NCI-H187 treated with DMSO at 0.1 percent for 48 hours (cell line): ENCODE measurements at places on chromosomes 1 and 21.
A peak's percentile ranks its signal among the peaks of the same experiment; 100 is the strongest.

- no peak for DNase-seq
Observed at GRCh38 chr21:34969423-34970166, 79.5 kb downstream of the RUNX1 start.

GRCh38 chr1:147822292-147822691 is 61.9 kb upstream of the GJA5 start:
- DNase-seq, result no peak

DNA sequence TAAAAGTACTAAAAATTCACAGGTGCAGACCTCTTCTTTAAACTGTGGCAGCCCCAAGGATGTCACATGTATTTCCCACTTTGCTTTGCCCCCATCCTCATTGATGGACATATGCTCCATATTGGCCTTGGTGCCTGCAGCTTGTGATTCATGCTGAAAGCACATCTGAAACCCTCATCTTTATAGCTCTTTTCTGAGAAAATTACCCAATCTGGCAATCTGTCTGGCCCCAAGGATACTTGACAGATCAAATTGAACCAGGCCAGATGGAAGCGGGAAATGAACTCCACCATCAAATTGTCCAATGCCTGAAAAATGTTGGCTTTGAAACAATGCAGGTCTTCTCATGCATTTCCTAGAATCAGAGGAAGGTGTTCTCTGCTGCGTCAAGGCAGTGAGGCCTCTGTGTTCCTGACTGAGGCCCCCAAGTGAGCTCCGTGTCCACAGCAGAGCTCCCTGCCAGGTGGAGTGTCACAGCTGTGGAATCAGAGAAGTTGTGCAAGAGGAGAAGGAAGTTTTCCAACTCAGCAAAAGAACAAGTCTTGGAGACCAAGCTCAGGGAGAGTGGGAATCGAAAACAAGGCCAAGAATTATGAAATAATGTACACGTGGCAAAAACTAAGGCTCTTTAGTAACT is 323.7 kb downstream of the PLPP3 start:
- DNase-seq, result no peak

DNA sequence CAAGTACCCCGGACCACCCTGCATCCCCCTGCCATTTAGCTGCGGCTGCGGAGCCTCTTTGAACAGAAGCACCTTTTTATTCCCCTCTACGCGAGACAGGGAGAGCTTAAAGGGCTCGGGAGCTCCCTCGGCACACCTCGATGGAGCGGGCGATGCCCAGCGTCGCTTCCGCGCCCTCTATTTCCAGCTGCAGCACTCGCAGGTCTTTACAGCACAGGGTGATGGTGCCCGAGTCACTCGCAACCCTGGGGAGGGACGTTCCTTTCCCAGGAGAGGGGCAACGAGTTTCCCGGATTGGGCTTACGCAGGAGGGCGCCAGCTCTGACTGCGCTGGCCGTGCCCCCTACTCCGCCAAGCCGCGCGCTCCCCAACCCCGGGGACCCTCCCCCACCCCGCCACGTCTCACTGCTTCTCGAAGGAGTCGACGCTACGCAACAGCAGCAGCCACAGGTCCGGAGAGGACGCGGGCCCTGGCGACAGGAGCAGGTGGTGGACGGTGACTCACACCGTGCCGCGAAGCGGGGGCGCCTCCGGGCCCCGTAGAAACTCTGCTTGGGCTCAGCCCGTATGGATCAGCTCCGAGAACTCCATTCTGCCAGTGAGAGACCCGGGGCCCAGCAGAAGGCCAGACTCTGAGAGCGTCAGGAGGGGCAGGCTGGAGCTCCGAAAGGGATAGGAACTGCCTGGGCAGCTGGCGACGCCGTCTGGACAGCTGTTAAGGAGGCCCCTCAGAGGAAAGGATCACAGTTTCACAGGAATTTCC is 5.8 kb upstream of the FAM167B start:
- no peak for DNase-seq

DNA sequence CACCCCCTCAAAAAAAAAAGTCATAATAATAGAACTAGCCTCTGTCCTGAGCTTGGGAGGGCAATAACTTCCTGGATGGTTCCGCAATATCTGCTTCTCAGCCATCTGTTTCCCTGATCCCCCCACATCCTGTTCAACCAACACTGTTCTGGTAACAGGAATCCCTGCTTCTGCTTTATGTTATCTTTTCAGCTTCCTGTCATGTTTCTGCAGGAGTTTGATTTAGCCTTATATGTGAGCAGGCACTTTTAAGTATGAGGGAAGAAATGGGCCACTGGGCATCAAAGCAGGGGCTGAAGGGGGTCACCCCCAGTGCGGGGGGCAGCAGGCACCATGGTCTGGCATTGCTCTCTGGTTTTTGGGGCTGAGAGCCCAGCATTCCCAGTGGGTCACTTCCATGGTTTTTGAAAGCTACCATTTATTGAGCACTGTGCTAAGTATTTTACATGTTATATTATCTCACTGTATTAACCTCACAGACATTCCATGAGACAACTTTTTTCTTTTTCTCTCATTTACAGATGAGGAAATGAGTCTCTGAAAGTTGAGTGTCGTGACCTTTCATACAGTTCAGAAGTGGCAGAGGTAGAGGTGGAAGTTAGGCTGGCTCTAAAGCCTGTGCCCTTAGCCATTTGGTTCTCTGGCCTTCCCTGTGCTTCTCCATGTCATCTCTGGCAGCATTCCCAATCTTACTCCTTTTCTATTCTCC is 61.9 kb downstream of the DNTTIP2 start:
- no peak for DNase-seq

DNA sequence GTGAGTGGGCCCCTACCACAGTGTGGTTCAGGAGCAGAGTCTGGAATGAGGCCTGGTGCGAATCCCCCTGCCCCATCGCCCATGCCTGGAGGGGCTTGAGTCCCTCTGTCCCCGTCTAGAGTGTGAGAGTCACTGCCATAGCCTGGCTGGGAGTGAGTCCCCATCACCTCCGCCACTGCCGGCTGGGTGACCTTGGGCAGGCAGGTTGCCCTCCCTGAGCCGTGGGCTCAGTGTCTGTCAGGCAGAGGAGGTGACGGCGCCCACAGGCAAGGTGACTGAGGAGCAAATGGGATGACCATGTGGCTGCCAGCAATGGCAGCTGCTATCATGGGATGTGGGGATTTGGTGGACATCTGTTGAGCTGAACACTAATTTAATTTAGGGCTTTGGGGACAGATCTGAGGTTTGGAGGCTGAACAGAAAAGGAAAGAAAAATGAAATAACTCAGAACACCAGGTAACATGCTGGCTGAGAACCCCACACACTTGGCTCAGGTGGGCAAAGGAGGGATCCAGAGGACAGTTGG is 38.1 kb upstream of the GPR153 start:
- no peak for DNase-seq

DNA sequence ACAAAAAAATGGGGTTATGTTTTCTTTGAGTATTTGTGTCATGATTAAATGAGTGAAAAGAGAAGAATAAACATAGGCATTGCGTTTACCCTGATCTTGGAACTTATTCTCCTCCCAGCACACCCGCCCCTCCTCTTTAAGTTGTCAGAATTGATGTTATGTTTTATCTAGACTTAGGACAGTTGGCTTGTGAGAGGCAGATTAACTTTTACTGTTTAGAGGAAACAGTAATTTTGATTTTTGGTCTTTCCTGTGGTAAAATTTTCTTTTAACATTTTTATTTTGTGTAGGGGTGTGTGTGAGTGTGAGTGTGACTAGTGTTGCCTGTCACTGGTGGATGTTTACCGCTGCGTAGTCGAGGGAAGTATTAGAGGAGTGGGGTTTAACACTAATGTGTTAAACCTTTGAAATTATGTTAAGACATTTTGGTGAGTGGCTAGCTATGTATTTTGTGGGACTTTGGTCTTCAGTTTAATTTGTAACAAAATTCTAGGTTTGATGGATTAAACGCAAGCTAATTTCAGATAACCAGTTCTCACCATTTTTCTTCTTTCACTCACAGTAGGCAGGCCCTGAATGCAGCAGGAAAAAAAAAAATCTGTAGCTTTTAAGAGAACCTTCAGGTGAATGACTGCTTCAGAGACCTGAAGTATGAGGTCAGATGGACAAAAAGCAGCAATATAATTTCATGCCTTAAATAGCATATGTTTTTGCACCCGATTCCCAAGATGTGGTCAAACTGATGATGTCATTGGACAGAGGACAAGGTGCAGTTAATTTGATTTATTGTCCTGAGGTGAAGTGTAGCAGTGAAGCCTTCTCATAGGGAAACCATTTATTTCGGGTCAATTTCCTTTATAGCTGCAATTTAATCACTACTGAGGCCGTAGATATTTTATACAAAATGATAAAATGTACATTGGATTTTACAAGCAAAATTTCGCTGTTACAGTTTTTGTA is 2.7 kb downstream of the POU2F1 start:
- peak; percentile 28 for DNase-seq

- no peak for DNase-seq
Observed at GRCh38 chr1:20037877-20038276, 32.1 kb upstream of the PLA2G5 start.

GRCh38 chr1:66271904-66272254 is 262.1 kb upstream of the SGIP1 start:
- no peak for DNase-seq

- no peak for DNase-seq
Observed at GRCh38 chr1:168195199-168196135, 16.7 kb downstream of the TIPRL start.

DNA sequence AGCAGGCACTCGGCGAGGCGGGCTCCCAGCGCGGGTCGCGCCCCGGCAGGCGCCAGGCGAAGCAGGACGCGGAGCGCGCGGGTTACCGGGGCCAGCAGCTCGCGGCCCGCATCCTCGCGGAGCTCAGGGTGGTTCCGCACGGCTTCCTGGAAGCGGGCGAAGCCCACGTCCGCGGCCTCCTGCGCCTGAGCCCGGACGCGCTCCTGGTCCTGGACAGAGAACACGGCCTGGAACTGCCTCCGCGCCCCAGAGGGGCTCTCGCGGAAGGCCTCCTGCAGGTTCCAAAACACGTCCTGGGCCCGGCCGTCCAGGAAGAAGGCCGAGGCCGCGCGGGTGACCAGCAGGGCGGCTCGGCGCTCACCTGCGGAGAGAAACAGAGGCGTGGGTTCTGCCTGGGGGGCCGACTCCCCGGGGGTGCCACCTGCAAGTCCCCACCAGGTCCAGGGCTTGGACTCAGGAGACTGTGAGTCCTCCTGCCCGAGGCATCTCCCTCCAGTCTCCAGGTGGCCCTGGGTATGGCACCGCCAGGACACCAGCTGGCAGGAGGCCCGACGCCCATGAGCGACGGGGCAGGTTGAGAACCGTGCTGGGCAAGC is 11.4 kb downstream of the TTC34 start:
- DNase-seq, result no peak

DNA sequence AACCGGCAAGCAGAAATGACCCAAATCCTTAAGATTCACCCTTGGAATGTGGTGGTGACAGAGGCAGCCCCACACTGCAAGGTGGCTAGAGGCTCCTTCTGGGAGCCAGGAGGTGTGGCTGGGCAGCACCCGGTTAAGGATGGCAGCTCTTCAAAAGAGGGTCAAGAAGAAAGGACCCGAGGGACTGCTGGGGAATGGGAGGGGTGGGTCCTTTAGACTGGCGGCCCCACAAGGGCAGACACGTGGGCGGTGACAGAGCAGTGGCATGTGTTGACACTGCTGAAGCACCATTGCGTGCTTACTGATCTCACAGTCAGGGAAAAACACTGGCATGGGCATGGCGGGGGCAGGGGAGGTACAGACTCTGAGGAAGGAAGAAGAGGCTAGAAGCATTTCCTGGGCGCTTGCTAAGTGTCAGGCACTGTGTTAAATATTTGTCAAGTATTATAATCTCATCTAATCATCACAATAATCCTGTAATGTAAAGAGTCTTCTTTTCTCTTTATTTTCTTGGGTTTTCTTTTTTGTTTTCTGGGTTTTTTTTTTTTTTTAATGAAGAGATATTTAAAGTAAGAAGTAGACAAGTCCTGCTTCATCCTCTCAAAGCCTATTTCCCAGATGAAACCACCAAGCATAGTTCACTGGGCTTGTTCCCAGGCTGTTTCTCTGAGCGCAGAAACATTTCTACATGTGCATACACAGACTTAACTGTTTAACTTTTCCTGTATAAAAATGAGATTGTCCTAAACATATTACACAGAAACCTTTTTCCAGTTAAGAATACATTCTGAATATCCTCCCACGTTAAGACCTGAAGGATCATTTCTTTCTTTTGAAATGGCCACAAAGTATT is 165.8 kb upstream of the EDN2 start:
- DNase-seq, result no peak

DNA sequence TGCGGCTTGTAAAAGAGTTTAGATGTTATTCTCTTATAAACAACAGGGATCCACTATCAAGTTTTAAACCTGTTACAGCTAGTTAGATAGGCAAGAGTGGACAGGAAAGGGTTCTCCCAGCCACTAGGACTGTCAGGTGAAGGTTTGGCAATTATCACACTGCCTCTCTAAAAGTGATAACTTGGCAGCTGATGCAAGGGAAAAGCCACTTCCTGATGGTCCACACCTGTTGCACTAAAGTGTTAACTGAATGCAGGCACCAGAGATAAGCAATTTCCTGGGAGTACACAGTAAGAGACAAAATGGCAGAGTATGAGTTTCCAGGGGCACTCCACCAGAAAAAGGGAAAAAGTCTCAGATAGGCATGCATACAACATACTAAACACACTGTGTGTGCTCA is 99.4 kb downstream of the VAV3 start:
- DNase-seq, result no peak

DNA sequence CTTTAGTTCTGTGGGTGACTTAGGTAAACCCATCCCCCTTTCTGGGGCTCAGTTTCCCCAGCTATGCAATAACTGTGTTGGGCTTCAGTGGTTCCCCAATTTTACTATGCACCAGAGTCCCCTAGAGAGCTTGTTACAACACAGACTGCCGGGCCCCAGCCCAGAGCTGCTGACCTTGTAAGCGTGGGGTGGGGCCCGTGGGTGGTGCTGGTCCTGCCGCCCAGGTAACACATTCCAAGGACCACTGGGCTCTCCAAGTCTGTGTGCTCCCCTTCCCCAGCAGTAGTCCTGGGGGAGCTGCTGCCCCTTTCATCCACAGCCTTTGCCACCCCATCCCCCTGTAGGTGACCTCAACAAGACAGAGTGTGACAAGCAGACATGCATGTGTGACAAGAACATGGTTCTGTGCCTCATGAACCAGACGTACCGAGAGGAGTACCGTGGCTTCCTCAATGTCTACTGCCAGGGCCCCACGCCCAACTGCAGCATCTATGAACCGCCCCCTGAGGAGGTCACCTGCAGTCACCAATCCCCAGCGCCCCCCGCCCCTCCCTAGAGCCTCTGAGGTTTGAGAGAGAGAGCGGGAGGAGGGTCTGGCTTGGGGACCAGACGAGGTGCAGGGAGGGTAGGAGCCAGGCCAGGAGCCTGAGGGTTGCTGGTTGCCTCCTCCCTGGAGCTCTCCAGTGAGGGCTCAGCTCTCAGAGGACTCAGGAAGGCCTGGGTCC is 8.9 kb downstream of the PLA2G2F start:
- DNase-seq, result no peak
